ENCODE measurements at places on chromosomes 13 and 19.

- DNase-seq, result peak; percentile 28
Measured at GRCh38 chr19:57099199-57099661, 20.6 kb upstream of the USP29 start.

GRCh38 chr13:78680115-78680561 is 21.2 kb upstream of the OBI1 start:
- DNase-seq, result no peak

DNA sequence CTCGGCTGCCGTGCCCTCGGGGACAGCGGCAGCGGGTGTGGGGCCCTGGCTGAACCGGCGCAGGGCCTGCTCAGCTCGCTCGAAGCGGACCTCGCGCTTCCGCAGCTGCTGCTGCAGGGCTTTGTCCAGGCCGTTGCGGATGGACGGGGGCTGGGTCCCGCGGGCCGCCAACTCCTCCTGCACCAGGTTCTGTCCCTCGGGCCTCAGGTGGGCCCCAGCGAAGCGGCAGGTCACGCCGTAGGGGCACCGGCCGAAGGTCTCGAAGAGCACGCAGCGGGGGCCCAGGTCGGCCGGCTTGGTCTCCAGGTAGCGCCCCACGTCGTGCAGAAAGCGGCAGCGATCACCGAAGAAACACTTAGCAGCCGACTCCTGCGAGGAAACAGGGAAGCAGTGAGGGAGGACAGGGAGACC is 1.6 kb downstream of the DUS3L start:
- DNase-seq, result no peak

GRCh38 chr13:109804654-109805053 is 18.3 kb upstream of the IRS2 start:
- no peak for DNase-seq

GRCh38 chr19:42961119-42961518 is 24.1 kb upstream of the PSG7 start:
- no peak for DNase-seq

GRCh38 chr13:42832341-42833096 is 51.1 kb downstream of the FAM216B start:
- no peak for DNase-seq

DNA sequence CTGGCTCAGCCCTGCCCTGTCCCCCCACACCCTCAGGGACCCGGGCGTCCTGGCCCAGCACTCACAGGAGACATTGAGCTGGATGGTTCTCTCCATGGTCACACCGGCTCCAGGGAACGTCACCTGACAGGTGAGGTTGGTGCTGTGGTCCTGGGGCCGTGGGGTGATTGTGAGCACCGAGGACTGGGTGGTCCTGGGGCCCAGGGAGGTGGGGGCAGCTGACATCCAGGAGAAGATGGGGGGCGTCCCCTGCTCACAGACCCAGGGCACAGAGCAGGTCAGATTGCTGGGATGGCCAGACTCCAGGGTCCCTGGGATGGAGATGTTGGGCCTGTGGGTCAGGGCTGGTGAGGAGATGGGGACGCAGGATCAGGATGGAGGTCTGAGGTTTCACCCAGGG is 854 bp downstream of the SIGLEC6 start:
- no peak for DNase-seq

DNA sequence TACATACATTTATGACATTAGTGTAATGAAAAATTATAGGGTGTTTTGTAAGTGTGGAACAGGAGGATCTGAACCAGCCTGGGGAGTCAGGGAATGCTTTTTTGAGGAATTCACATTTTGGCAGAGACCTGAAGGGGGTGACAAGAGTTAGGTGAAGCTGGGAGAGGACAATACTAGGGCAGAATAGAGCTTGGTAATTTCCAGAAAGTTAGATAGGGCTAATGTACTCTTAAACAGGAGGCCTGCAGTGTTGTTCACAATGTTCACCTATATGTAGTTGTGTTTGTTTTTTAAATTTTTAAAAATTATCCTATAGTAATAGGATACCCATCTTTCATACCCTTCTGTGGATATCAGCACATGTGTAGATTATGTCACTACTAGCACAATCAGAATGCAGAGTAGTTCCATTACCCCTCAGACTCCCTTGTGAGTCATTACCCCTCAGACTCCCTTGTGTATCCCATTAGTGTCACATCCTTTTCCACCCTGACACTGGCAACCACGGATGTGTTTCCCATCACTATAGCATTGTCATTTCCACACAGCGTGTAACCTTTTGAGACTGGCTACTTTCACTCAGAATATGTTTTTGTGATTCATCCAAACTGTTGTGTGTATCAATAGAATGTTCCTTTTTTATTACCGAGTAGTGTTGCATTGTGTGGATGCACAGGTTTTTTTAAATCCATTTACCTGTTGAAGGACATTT is 43.1 kb downstream of the PCCA start:
- DNase-seq, result no peak

- no peak for DNase-seq
Measured at GRCh38 chr13:26983543-26984320, 187.9 kb downstream of the USP12 start.

- DNase-seq, result no peak
Measured at GRCh38 chr13:34749046-34749445, 193.0 kb upstream of the NBEA start.

- no peak for DNase-seq
Measured at GRCh38 chr13:51241720-51242119, 19.5 kb downstream of the FAM124A start.

- DNase-seq, result no peak
Measured at GRCh38 chr19:52336791-52337381, 843 bp downstream of the ZNF610 start.

- DNase-seq, result peak; percentile 55
Measured at GRCh38 chr19:14519860-14520407, 1.7 kb upstream of the DNAJB1 start.

DNA sequence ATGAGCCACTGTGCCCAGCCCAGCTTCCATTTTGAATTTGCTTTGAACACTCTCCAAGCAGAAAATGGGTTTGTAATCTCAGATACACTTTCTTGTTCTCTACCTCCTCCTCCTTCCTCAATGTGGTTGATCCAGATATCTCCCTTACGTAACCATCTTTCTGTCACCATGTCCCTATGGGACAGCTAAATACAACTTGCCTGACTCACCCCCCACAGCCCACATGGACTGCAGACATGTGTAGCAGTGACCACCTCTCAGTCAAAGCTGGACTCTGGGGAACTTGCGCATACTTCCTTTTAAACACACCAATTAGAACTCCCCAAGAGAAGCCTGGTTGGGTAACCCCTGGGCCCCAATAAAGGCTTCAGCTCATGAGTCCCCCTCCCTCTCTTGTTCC is 10.8 kb upstream of the ZNF799 start:
- no peak for DNase-seq

DNA sequence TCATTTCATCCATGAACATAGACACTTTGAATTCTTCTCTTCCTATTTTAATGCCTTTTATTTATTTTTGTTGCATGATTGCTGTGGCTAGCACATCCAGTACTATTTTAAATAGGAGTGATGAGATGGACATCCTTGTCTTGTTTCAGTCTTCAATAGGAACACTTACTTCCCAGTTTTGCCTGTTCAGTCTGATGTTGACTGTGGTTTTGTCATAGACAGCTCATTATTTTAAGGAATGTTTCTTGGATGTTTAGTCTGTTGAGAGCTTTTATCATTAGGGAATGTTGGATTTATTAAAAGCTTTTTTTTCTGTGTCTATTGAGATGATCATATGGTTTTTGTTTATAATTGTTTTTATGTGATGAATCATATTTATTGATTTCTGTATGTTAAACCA is 586.6 kb downstream of the SLITRK1 start:
- no peak for DNase-seq

- DNase-seq, result peak; percentile 16
Measured at GRCh38 chr19:4910594-4911281, 1.4 kb downstream of the UHRF1 start.

- DNase-seq, result no peak
Measured at GRCh38 chr13:48043789-48044503, 6.4 kb downstream of the NUDT15 start.

GRCh38 chr19:43362179-43362578 is 8.7 kb downstream of the CD177 start:
- DNase-seq, result no peak

DNA sequence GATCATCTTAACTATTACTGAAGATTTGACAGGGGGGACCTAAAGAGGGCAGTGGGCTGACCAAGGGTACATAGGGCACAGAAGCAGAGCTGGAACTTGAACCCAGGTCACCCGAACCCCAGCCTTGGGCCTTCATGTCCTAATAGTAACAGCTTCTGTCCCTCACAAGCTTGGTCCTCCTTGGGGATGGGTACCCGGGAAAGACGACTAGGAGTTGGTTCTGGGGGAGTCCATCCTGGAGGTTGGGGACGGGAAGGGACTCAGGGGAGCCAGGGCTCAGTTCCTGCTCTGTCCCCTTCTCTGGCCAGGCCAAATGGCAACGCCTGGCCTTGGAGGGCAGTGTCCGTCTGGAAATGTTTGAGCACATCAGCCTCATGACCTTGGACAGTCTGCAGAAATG is 39.6 kb upstream of the CYP4F8 start:
- DNase-seq, result no peak

GRCh38 chr13:98981369-98982080 is 3.7 kb upstream of the DOCK9 start:
- no peak for DNase-seq

DNA sequence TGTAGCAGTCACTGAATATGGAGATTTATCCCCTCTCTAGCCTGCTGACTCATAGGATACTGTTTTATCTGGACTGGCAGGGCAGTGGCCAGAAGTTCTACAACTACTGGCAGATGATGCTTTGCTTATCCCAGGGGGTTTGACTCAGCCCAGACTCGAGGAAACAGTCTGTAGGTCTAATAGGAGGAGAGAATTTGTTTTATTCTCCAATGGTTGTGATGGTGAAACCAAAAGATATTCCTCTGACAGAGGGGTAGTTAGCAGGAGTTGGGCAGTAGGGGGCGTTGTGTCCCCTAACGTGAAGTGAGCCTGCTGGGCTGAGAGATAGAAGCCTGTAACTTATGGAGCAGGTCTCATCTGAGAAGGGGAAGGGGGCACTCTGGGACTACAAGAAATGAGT is 74.9 kb downstream of the WTIP start:
- no peak for DNase-seq

DNA sequence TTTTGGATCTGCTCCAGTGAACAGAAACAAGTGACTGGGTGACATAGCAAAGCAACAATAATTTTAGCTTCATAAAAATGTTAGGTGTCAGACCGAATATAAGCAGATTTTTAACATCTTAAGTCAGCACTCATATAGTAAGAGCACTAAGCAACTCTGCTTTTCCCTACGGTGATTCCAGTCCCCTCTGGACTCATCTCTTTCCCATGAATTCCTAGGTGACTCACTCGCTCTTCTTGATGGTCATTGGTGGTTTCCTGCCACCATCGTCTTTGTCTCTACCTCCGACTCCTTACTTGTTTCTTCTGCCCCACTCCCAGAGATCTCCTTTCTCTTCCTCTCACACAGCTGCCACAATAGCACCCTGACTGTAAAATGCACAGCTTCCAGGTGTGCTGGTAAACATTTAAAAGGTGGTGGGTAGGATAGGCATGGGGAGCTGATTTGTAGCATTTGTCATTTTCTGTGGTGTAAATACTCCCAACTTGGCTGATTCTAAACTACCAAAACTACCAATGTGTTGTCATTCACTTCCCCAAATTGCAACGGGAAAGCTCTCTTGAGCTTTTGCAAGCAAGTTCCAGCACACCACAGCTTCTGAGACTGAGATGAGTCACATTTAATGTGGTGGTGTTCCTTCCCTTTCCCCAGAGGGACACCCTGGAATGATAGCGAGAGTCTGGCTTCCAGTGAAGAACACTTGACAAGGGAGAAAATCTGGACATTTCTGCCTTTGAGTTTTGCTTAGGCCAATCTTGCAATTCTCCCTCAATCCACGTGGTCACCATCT is 42.8 kb upstream of the CLDN10 start:
- no peak for DNase-seq

DNA sequence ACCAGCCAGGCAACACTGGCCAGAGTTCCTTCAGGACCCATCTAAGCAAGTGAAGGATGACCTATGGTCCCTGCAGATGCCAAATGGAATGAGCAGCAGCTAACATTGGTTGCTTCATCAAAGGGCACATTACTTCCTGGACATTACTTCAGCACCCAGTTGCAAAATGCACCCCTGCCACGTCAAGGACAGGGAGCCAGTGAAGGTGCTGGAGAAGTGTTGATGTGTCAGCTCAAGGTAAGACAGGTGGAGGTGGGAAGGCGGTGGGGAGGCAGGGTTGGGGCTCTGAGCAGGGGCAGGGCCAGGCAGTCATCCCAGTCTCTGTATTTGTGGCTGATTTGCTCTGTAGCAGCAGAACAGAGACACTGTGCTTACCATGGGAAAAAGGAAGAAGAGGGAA is 14.6 kb downstream of the CSNK1A1L start:
- DNase-seq, result no peak

- DNase-seq, result no peak
Measured at GRCh38 chr13:97310809-97311436, 88.8 kb downstream of the MBNL2 start.

Measured in CD4-positive, alpha-beta T cell treated with Interleukin-15 for 4 hours (primary cell).